Activated T-helper 1 cell treated with anti-CD3 and anti-CD28 coated beads, Interleukin-2, amount 50 U/mL, for 16 hours (primary cell): ENCODE measurements at places on chromosomes 2 and 18.

- no peak for DNase-seq
Observed at GRCh38 chr2:68764806-68765311, 30.2 kb downstream of the ARHGAP25 start.

DNA sequence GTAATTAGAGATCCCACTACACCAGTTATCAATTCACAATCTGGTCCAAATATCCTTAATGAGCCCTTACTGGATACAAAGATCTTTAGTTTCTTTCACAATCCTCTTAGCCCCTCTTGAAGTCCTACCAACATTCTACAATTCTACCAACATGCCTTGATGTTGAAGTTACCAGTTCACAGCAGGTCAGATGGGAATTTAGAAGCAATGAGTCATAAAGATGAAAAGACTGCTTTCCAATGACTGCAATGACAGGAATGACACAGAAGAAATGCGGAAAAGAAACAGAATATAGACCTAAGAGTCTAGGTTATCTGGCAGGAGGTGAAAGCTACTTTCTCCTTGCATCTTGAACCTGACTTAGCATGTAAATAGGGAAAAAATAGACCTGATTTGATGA lies 24.5 kb downstream of the RTTN start:
- no peak for DNase-seq

- no peak for DNase-seq
Observed at GRCh38 chr2:11808016-11808400, 61.6 kb downstream of the LPIN1 start.

- no peak for DNase-seq
Observed at GRCh38 chr18:21342372-21342771, 100.3 kb downstream of the GREB1L start.

- no peak for DNase-seq
Observed at GRCh38 chr2:186691231-186691630, 2.6 kb upstream of the FAM171B start.

DNA sequence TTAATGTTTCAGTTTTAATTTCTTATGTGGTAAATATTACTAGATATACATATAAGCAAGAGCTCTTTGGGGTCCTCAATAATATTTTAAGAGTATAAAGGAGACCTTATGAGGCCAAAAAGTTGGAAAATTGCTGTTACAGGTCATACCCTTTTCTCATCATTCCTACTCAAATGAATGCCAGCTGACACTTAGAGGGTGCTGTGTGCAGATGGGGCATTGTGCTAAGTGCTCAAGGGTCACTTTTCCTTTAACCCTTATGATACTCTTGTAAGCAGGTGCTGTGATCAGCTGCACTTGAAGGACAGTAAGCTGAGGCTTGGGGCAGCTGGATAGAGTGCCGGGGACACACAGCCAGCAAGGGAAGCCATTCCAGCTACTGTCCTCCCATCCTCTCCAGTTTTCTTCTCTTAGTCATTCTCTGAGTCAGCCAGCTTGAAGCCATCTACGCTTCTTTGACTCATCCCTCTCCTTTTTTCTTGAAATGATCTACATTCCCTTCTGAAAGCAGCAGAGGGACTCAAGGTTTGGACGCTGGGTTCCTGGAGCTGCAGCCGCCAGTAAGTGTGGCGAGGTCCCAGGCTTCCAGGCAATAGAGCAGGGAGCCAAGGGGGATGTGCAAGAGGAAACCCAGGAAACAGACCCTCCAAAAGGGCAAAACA lies 42.0 kb upstream of the CREB1 start:
- no peak for DNase-seq

DNA sequence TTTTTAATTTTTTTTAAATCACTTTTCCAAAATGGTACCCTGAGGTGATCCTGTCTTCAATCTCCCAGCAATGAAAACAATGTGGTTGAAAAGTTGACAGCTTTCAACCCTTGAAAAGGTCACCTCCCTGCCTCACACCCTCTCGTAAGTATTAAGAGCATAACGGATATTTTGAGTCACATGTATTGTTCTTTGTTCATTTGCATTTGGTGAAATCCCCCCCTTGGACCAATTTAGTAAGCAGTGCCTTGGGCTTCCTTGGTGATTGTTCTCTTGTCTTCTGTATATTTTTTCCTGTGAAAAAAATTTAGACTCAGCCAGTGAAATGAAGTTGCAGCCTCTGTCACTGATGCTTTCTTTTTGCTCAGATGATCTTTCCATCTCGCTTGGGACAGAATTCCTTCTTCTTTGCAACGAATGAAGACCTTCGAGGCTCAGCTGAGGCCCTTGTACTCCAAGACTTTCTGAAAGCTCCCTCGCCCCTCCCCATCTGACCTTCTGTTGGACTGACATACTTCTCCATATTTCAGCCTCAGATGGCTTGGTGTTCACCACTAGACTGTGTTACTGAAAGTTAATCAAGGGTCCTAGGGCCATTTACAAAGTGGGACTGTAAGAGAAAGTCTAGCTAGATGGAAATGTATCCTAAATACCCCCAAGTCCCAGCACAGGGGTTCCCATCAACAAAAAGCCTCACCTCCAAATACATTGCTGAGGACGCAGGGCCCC lies 158.4 kb downstream of the BCL2 start:
- DNase-seq, result no peak

DNA sequence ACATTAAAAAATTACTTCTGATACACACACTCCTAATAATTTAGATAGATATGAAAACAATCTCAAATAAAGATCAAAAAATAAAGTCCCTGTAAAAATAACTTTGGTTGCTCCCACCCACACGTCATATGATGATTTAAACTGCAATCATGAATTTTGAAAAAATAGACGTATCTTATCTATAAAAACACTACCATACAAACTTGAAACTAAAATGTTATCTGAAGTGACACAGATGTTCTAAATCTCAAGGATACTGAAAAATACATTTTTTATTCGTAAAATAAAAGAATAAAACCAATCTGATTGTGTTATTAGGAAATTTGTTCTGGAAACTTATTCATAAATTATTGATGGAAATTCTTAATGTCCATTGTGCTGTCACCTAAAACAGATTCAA lies 8.1 kb upstream of the BOLA3 start:
- no peak for DNase-seq

DNA sequence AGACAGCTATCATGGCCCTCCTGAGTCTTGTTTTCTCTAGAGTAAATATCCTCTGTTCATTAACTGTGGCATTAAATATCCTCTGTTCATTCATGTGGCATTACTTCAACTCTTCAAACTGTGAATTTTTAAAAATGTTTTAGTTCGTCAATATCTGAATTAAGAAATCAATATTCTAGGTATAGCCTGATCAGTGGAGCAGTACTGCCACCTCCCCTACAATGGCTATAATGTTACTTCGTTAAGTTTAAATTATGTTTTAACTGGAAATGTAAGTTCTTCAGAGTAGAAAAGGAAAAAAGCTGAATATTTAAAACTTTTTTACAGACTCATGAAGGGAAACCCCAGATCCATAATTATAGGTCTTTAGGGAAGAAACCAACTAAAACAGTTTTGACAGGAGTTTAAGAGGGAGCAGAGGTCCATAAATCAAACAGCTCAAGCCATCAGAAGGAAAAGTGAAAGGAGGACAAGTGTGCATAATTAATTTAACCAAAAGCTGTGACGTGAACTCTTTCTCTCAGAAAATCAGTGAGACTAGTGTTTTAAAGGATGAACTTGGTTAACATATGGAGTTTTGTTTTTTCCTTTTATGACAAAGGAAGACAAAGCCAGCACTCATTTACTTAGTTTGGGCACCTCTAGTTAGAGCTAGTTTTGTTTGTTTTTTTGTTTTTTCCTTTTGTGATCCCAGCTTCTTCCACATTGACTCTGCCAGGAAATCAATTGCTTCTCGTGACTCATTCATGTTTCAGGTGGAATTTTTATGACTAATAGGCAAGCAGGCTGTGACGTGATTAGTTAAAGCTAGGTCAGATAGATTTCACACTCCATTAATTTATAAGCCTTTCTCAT lies 44.9 kb downstream of the RBBP8 start:
- DNase-seq, result no peak

DNA sequence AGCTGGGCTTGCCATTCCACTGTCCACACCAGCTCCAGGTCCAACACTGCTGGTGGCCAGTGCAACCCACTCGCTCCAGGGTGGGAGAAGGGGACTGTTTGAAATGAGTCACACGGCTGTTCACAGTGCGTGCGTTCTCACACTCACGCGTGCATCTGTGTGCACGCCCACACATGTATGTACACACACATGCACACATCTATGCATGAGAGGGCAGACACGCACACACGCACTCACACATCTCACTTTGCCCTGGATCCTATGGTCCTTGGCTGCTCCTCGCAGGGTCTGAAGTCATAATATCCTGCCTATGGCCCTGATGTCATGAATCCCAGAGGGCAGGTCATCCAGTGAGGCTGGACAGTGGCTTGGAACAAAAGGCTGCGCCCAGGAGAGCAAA lies 182.8 kb downstream of the EIPR1 start:
- no peak for DNase-seq

DNA sequence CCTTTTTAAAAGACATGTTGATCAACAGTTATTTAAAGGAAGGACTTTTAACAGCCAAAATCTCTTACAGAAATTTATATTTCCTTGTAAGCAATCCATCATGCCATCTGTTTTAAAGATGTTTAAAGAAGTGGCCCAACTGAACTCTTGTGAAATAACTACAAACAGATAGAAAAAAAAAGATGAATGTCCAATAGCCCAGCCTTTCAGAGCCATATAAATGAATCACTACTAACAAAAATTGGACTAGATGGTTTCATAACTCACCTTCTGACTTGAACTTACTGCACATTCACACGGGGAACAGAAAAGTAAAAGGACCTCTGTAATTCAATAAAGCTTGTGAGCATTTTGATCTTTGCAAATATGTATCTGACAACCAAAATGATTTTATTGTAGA lies 319.0 kb upstream of the CHAC2 start:
- DNase-seq, result no peak

GRCh38 chr2:100960688-100961087 lies 41.4 kb upstream of the RPL31 start:
- DNase-seq, result no peak

- DNase-seq, result no peak
Observed at GRCh38 chr2:19850056-19851050, 51.4 kb downstream of the TTC32 start.

GRCh38 chr2:73203055-73203681 lies 794 bp downstream of the NOTO start:
- no peak for DNase-seq

DNA sequence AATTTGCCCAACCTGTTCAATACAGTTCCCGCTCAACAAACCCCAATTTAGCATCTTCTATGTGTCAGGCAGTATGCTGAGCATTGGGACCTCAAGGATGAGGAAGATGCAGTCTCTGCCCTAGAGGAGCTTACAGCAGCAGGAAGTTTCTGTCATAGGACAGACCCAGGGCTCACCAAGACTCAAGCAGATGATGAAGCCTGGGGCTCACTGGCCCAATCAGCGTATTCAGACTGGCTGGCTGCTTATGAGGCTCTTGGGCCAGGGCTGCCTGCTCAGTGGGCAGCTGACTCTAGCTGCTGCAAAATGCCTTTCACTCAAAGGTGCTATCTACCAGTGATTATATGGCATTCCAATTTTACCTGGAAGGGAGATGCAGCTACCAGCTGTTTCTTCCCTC lies 2.1 kb downstream of the FAM178B start:
- no peak for DNase-seq

DNA sequence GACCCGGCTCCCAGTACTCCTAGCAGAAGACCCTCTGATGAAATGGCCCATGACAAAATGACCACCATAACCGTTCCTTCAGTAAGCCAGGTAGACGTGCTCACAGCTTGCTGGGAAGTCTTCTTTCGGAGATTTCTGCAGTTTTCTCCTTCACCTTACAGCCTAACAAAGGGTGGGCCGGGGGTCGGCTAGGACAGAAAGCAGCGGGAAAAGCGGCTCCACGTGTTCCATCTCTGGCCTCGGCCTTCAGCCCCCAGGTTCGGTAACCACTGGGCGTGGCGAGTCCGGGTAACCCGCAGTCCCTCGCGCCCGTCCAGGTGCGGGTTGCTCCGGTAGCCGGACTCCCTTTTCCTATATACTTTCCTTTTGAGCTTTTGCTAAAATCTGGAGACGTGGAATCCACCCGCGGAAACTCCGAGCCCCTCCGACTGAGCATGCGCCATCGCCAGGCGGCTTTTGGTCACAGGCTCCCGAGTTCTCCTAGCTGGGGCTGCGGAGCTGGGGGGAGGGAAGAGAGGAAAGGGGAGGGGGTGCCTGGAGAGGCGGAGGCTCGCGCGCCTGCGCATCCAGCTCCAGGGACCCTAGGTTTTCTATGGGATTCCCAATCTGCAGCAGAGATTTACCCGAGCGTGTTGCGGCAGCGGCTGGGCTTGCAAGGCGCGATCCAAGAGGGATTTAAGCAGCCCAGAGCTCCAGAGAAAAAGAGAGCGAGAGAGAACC lies at the start of gene VSNL1:
VSNL1 (plus strand) TSS at position 604 of the 720 bp plus-strand sequence. CDS start 51,379 bp downstream, outside the sequence.
- DNase-seq, result no peak

DNA sequence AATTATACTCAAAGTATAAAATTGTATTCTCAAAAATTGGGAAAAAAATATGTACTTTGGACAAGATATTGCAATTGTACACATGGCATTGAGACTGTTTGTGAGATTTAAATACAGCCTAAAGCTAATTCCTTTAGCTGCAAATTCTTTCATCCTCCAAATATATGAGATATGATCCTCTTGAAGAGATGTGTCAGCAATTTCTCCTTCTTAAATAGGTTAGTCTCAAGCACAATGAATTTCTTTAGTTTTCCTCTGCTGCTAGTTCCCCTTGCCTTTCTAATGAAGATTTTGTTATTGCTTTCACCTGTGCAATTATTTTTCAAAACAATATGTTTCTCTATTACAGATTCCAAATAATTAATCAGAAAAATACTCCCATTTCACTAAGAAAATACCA lies 153.4 kb upstream of the GULP1 start:
- DNase-seq, result no peak

- no peak for DNase-seq
Observed at GRCh38 chr2:105249181-105249580, 7.6 kb downstream of the GPR45 start.

- no peak for DNase-seq
Observed at GRCh38 chr2:105857076-105857740, 112.5 kb downstream of the NCK2 start.

DNA sequence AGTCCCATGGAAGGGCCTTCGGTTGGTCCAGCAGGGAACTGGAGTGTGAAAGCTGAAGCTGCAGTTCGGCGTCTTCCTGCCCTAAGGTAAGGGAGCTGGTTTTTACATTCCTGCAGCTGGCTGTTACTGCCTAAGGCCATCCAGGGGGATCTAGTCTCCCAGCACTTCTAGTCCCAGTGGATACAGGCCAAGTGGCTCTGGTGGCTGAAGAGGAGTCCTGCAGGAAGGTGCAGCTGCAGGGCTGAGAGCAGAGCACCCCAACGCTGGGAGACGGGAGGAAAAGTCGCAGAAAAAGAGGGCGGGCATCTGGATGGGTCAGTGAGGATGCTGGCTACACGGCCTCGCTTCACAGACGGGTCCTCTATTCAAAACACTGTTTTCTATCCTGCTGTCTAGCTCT lies 225.0 kb upstream of the HS6ST1 start:
- DNase-seq, result no peak

DNA sequence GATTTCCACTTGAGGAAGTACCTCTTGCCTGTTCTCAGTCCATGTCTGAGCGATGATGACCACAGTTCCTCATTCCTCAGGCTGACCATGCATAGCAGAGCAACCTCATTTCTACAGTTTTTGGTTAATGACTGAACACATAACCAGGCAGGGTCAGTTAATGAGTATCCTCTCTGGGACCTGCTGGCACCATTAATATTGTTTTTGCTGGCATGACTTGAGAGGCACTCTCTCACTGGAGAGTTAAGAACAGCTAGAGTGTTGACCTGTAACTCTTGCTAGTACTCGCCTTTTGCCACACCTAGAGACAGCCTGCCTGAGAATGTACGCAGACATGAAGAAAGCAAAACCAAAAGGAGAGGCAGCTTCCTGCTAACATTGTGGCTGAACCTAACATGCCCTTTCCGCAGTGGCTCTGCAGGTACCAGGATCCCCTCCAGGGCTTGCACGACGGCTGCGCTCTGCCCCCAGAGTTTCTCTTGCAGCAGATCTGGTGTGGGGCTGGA lies 23.9 kb downstream of the PECR start:
- DNase-seq, result peak; percentile 33
